Stimulated activated CD4-positive, alpha-beta T cell treated with anti-CD3 and anti-CD28 coated beads, Interleukin-4, amount 100 ng/mL, for 4 hours (primary cell): ENCODE measurements at places on chromosomes 12 and 14.

GRCh38 chr14:84929086-84929485 lies 600.9 kb upstream of the FLRT2 start:
- no peak for DNase-seq

GRCh38 chr12:99131751-99132199 lies 486.7 kb downstream of the APAF1 start:
- DNase-seq = no peak

DNA sequence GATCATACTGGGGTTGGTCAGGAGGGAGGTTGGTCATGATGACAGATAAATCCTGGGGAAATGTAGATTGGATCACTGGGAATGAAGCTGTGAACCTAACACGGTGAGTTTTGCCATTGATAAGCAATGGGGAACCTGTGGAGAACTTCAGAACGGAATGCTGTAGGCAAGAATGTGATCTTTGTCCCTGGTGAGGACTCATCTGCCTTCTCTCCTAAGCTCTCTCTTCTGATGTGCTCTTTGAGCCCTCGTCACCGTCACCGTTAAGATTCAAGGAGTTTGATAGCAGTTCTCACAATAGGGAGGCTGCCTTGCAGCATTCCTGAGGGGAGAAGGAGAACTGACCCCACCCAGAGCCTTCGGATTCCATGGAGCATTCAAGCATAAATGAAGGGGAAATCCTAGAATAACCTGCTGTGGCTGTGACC lies 217.6 kb downstream of the ANO6 start:
- no peak for DNase-seq

DNA sequence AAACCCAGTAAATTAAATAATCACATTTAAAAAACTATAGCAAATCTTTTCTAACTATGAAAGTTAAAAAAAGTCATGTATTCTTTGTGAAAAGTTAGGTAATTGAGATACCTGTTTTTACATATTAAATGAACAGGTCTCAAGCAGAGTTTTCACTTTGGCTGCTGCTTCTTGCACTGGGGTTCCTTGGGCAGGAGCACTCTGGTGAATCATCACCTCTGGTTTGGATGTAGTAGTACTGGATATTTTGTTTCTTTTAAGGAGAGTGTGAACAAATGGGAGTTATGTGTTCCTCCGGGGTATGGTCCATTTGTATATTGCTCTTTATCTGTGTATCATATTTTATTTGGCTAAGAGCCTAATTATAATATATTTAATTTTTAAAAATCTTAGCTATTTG lies 82.7 kb downstream of the FUT8 start:
- DNase-seq = no peak

- no peak for DNase-seq
Measured at GRCh38 chr14:54947230-54947629, 44.6 kb upstream of the GCH1 start.

GRCh38 chr14:58082011-58082410 lies 70.0 kb downstream of the ARMH4 start:
- DNase-seq = no peak

GRCh38 chr12:49331380-49332222 lies 5.4 kb downstream of the C1QL4 start:
- DNase-seq = no peak

- DNase-seq = no peak
Measured at GRCh38 chr12:26465419-26466097, 270.2 kb downstream of the SSPN start.

DNA sequence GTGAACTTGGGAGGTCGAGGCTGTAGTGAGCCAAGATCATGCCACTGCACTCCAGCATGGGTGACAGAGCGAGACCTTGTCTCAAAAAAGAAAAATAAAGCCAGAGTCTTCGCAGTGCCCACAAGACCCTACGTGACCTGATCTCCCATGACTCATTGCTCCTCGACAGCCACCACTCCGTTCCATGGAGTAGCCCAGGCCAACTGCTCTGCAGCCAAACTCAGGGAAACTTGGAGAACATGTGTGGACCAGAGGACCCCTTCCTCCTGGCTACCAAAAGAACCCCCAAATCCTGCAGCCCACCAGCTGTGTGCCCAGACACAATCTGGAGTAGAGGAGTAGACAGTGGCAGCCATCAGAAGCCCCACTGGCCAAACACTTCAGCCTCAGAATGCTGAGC lies 32.1 kb upstream of the PPP2R5C start:
- DNase-seq = no peak

- no peak for DNase-seq
Measured at GRCh38 chr12:69981881-69982475, 157.0 kb downstream of the MYRFL start.

DNA sequence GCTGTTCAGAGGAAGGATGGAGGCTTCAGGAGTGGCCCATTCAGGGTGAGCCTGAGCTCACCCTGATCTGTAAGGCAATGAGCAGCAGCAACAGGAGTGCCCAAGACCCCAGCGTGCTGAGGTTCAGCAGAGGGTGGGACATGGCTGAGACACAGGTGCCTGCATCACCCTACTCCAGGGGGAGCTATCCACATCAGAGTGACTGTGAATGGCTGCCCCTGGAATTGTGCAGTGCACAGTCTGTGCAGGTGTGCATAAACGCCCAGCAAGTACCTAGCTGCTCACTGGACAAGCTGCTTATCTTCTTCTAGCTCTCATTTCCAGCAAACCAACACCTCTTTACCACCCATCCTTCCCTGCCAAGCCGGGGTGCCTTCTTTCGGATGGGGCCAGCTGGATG lies 140.6 kb upstream of the PRMT8 start:
- DNase-seq = no peak

DNA sequence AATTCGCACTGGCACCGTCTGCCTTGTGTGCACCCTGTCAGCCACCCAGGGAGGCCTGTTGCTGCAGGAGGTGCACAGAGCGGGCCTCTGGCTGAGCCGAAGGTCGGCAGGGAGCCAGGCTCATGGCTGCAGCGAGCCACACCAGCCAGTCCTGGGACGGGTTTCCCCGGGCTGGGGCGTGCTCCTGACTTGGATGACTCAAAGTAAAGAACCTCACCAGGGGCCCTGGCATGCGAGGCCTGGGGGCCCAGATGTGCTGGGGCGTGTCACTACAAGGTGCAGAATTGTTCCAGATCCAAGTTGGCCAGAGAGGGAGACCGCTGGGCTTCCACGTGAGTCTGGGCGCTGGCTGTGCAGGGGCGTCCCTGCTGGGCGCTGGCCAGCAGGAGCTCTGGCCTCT lies 34.5 kb downstream of the FBRSL1 start:
- no peak for DNase-seq

- DNase-seq = no peak
Measured at GRCh38 chr12:76384560-76384959, 36.3 kb upstream of the BBS10 start.

GRCh38 chr14:23055621-23056144 lies 1.6 kb downstream of the CDH24 start:
- DNase-seq = no peak
